Forelimb muscle (tissue), 1 donor: ENCODE measurements at places on chromosomes 5 and 9. TPM values are rescaled to one million over a fixed set of nuclear protein-coding genes. Genes with fewer than 3 reads are reported as not detected.

Gene ARID3C
- not detected for polyA plus RNA-seq

DNA sequence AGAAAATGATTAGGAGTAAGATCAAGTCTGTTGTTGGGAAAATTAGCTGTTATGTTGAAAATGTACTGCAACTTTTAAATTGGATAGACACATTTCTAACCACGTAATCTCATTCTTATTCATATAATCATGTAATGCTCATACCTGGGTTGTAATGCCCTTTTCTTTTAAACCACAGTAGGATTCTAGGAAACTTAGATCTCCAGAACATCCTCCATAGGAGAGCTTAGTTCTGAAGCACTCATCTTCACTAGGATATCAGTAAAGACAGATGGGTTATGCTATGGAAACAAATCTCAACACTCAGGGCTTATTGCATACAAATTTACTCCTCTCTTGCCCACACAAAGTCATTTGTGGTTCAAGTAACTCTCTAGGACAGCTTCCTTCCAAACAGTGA lies 34.8 kb upstream of the ANXA1 start:
- DNase-seq: no peak

DNA sequence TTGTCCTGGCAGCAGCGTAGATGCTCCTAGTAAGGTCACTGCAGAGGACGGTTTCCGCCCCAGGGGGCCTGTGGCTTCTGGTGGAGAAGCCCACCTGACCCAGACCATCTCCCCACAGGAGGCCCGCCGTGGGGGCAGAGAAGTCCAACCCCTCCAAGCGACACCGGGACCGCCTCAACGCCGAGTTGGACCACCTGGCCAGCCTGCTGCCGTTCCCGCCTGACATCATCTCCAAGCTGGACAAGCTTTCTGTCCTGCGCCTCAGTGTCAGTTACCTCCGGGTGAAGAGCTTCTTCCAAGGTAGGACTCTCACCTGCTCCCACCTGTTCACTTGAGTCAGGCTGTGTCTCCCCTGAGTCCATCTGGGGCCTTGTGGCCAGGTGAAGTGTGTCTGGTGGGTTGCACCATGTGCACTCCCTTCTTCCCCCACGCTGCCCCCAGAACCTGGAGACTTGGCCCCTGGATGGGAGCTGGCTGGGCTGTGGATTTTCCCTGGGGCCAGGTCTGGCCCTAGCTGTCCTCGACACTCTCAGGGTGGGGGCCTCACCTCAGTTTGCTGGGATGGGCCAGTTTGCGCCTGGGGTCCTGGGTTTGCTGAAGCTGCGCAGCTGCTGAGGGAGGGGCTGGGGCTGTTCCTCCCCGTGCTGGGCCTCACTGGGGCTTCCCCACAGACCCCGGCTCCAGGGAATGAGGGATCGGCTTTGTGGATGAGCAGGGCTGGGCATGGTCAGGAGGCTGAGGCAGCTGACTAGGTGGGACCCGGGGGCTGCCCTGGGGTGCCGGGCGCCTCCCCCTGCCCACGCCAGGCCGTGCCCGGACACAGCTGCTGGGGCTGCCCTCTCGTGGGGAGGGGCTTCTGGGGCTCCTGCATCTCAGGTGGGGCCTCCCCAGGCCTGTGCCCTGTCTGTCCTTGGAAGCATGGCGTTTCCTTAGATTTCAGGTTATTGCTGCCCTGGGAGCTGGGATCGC lies 32.4 kb downstream of the AHRR start:
- DNase-seq: no peak

DNA sequence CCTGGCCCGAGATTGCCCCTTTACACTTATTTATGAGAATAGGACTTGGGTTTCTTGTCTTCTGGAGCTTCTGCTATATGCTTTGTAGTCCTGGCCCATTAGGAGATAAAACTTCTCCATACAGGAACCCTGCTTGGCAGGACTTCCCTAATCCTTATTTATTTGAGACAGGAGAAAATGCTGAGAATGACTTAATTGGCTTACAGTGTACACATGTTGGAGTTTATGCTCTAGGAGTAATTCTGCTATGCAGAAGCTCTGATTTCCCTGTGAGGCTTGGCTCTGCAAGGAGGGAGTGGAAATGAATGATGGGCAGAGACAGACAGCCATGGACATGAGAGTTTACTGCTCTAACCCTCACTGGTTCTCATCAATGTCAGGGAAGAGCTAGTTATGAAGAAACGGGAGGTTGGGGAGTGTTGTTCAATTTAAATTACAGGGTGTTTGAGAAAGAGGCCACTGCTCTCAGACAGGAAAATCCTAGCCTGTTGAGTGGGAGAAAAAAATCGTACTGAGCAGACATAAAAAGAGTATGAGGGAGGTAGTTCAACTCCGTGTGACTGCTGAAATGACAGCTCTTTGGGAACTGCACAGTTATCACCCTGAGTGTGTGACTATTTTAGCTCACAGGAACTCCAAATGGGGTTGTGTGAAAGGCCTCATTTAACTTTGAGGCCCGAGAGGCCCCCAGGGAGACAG lies 37.5 kb downstream of the ACTBL2 start:
- DNase-seq: no peak

Gene HAPLN1
- polyA plus RNA-seq: 0.25 TPM

Gene UGT3A2
- polyA plus RNA-seq: 0.68 TPM

DNA sequence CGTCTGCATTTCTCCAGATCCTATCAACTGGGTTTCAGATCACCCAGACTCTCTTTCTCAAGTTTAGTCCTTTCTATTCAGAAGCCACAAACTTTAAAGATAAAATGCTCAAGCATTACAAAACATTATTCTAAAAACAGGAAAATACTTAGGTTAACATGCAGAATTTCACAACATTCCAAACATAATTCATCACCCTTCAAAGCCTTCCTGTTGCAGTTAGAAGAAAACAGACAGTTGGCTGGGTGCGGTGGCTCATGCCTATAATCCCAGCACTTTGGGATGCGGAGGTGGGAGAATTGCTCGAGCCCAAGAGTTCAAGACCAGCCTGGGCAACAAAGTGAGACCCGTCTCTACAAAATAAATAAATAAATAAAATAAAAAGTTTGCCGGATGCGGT lies 7.7 kb upstream of the OCLN start:
- DNase-seq: no peak

Gene PCDHB3
- polyA plus RNA-seq: 1.6 TPM

Gene NEURL1B
- 34.7 TPM for polyA plus RNA-seq

DNA sequence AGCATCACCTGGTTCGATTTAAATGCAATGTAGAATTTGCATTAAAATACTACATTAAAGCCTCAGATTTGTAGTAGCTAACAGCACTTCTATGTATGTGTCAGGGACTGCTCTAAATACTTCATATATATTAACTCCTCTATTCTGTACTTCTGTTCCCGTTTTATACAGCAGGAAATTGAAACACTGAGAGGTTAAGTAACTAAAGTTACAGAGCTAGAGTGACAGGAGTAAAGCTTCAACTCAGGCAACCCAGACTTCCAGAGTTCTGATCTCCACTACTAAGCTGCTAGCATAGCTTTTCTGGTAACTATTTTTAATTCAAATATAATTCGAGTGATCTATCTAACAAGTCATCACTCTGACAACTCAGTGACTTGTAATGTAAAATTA lies 619 bp upstream of the APC start:
- DNase-seq: peak; percentile 1

DNA sequence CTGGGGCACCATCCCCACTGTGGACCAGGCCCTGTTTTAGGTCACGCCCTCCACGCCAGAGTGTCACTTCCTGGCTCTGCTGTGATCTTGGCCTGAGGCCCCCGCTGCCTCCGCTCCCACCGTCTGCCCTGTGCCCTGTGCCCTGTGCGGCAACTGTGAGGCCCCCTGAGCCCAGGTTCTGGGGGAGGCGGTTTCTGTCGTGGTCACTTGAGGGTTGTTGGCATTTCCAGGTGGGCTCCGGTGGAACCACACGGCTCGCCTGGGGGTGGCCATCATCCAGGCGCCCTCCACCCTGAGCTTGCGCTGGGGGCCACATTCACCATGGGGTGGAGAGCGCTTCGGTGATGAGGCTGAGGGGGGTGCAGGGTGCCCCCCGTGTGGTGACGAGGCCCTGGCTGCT lies 6.6 kb downstream of the DPP7 start:
- no peak for DNase-seq

Gene ZNF618
- 13.2 TPM for polyA plus RNA-seq

DNA sequence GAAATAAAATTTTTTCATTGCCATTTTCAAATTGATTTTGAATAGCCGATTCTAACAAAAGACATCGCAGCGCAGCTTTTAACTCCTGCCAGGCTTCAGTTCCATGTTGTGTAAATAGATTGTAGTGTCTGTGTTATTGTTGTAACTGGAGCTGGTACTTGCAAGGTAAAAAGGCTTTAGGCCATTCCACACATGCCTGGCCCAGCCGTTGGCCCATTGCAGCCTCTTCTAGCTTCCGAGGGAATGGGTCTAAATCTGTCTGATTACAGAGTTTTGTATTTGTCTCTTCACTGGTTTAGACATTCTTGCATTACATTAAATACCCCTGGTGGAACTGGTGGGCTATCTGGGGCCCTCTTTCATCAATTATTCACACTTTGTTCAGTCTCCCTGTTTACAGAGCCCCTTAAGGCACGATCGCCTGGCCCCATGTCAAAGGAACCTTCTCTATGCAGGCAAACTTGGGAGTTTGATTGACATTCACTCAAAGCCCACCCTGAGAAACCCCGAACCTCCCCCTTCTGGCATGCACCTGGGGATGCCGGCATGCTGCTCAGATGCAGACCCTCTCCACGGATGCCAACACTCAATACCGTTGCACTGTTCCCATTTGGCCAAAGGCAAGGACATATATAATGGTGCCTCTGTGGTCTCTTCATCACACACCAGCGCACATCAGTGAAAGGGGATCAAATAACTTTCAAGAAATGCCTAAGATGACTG lies 281.7 kb upstream of the IRX2 start:
- DNase-seq: no peak

Gene ADGRD2
- 0.08 TPM for polyA plus RNA-seq

Gene LCN9
- not detected for polyA plus RNA-seq

- DNase-seq: no peak
Measured at GRCh38 chr5:96133341-96134079, 171.9 kb upstream of the ELL2 start.

Gene KCNIP1
- 2.4 TPM for polyA plus RNA-seq

DNA sequence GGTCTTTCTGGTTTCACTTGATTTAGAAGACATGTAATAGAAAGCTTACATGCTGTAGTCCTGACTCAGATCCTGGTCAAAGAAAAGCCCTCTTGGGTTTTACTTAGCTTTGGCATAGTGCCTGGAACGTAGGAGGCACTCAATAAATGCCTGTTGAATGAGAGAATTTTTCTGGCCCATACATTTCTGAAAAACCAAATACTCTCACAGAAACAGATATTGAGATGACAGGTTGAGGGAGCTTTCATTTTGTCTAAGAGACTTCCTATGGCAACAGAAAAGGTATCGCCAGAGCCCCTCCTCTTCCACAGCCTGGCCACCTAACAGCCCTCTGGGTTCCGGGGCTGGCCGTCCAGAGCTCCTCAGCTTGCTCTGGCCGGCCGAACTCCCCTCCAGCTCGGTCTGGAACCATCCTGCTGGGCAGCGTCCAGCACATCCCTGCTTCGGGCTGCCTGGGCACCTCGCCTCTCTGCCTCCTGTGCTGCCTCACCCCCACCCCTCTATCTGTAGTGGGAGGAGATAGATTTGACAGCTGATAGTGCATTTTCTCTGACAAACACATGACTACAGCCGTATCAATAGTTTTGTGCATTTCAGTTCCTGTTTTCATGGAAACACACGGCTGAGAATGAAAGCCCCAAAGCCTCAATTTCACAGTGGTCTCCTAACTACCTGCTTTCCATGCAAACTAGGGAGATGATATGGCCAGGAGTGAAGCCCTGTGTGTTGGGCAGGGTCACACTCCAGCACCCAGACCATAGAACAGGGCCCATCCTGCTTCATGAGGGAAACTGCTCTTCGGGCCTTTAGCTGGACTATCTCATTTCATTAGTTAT lies 1.1 kb downstream of the IL4 start:
- DNase-seq: no peak

- DNase-seq: no peak
Measured at GRCh38 chr5:161546095-161546469, 443 bp downstream of the GABRB2 start.

Gene SLC46A2
- polyA plus RNA-seq: 0.10 TPM

GRCh38 chr9:75803130-75803529 lies 87.3 kb upstream of the PCSK5 start:
- no peak for DNase-seq

GRCh38 chr5:142816531-142817430 lies 46.6 kb downstream of the ARHGAP26 start:
- DNase-seq: no peak

- no peak for DNase-seq
Measured at GRCh38 chr5:137672881-137673280, 63.0 kb downstream of the KLHL3 start.

Gene KDM3B
- polyA plus RNA-seq: 59.2 TPM

- no peak for DNase-seq
Measured at GRCh38 chr9:38153152-38153909, 84.3 kb upstream of the SHB start.

GRCh38 chr5:180373454-180373853 lies 20.3 kb upstream of the GFPT2 start:
- no peak for DNase-seq

- DNase-seq: no peak
Measured at GRCh38 chr5:53882006-53882675, 321.7 kb downstream of the NDUFS4 start.

Gene SIT1
- not detected for polyA plus RNA-seq

DNA sequence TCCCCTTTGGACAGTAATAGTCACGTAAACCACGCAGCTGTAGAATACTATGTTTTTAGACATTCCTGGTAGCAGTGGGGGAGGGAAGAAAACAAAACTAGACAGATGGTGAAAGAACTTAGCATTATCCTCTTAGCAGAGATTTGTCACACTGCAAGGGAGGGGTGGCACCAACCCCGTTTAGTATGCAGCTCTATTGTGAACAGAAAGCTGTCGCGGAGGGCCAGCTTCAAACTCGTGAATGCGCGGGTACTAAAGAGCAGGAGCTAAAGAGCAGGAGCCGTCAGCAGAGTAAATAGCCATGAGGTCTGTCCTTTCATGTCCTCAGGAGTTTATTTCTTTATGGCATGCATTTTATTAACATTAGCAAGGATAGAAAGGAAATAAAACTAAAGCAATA lies 141.9 kb upstream of the SLC12A2 start:
- no peak for DNase-seq

Gene SLC1A1
- polyA plus RNA-seq: 0.22 TPM

Gene PSD2
- polyA plus RNA-seq: 0.19 TPM

Gene PCDHA9
- not detected for polyA plus RNA-seq

- DNase-seq: no peak
Measured at GRCh38 chr5:11390291-11390767, 513.9 kb downstream of the CTNND2 start.

Gene TOR1A
- polyA plus RNA-seq: 23.0 TPM

DNA sequence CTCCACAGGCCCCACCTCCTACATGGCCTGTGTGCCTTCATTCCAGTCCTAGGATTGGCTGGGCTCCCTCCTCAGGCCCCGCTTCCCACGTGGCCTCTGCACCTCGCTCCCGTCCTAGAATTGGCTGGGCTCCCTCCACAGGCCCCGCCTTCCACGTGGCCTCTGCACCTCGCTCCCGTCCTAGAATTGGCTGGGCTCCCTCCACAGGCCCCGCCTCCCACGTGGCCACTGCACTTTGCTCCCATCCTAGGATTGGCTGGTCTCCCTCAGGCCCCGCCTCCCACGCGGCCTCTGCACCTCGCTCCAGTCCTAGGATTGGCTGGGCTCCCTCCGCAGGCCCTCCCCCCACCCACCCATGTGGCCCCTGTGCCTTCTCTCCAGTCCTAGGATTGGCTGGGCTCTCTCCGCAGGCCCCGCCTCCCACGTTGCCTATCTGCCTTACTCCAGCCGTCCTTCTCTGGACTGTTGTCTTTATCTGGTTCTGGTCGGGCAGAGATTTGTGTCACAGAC lies 45.3 kb upstream of the CACNA1B start:
- no peak for DNase-seq

Gene SPATA31A3
- polyA plus RNA-seq: not detected
